ENCODE measurements at places on chromosomes 7 and 10. TPM values are rescaled to one million over a fixed set of nuclear protein-coding genes. Genes with fewer than 3 reads are reported as not detected.

The SP8 gene
- not detected for total RNA-seq

DNA sequence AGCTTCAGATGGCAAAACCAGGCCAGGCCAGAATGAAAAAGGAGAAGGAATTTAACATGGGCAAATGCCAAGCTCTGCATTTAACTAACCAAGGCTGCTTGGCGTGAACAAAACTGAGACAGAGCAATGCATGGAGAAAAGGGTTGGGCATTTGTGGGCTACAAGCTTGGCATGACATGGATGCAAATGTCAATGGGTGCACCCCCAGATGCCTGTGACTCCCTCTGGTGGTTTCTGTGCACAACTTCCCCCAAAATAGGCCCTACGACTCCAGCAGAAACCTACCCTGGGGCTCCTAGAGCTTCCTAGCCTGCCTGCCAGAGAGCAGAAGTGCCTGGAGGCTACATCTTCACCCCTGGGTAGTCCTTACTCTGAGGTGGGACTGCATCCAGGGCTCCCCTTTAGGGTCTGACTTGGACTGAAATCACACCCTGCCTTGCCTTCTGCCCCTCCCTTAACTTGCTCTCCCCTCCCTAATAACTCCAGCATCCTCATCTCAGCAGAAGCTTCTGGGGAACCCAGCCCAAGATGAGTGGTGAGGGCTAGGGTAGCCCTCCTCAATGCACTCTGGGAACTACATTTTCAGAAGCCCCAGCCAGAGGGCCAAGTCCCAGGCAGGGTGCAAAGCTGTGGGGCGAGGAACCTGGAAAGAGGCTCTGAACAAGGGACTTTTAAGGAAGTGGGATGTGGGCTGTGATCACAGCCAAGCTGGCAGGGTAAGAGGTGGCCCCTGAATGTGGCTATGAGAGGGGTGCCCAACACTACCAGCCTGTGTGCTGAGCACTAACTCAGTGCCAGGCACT, 11.3 kb downstream of the GPRIN2 start:
- no peak for DNase-seq

DNA sequence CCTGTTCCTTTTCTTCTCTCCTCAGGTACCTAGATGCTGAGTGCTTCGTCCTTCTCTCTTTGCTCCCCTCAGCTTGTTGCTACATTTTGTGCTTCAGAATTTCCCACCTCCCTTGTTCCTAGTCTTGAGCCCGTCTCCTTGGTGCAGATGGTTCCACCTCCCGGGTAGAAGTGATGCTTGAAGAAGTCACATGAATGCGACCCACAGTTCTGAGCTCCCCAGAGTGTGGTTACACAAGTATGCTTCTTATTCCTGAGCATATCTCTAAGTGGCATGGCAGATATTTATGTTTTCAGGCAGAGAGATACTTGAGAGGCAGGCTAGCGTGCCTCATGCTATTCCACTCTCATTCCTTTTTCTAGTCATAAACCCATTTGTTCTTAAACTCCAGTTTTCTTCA, 34.0 kb downstream of the INPP5F start:
- DNase-seq = no peak

- DNase-seq = peak; percentile 9
Measured at GRCh38 chr7:156640949-156641485, 443 bp downstream of the RNF32 start.

DNA sequence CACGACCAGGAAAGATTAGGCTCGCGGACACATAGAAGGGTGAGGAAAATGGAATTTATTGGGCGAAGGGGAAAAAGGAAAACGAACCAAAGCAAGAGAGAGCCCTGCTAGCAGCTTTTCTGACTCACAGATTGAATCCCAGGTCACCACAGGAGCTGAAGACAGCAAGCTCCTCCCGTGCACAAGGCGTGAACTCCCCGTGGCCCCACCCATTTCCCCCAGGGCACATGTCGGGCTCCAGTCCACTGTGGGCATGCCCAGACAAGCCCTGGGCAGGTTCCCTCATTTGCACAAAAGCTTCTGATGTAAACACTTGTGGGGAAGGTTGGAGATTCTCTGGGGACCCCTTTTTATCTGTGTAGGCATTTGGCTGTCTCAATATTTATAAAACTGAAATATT, 582.4 kb downstream of the SUGCT start:
- DNase-seq = peak; percentile 58

DNA sequence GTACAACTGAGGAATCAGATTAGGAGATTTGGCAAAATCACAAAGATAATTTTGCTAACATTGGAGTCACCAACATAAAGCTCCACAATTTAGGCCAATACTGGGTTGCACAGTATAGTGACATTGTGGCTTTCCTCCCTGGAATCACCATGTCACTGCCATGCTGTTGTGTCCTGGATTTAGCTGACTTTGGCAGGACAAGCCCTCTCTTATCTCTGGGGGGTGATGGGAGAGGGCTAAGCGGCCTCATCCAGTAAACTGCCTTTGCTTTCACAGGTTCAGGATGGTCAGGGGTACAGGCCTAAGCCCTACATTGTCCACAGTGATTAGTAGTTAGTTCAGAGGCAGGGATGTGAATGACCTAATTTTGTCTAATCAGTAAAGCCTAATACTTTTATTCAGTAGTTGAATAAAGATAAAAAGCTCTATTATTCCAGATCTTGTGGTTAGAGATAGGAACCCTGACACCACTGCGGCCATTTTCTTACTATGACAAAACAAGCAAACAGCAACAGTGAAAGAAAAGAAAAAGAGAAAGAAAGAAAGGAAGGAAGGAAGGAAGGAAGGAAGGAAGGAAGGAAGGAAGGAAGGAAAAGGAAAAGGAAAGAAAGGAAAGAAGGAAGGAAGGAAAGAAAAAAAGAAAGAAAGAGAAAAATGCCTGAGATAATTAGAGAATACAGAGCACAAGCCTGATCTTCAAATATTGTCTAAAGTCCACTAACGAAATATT, 140.1 kb downstream of the ETV1 start:
- no peak for DNase-seq

DNA sequence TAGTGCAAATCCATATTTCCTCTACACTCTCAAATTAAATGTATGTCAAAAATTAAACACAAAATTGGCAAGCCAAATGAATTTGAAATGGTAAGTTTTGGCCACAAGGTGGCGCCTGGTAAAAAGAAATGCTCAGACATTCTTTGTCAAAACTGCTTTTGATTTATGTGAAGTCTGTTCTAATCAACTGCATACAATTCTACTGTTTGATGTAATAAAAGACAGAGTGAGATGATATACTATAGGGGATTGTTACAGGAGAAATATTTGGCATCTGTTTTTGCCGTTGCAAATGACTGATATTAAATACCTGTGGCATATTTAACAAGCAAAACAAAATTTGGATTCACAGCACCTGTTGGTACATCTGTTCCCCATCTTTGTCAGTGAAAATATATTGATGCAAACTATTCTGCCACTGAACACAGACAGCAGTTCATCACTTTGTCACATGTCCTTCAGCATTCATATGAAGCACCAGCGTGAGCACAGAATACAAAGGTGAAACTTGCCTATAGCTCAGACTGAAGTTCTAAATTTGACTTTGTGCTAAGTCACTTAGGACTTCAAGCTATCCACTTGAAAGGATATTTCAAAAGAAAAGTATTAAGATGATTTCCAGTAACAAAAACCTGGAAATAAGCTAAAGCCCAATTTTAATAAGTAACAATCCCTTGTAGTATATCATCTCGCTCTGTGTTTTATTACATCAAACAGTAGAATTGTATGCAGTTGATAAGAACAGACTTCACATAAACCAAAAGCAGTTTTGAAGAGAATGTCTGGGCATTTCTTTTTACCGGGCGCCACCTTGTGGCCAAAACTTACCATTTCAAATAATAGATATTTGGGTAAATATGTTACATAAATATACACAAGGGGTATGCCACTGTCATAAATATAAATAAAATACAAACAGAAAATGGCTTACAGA, 10.2 kb upstream of the CH25H start:
- peak; percentile 53 for DNase-seq

All from heart right ventricle (tissue), 16 donors.